Mesendoderm (in vitro differentiated cells): ENCODE measurements at places on chromosomes 1 and 21.

- no peaks in the 10 kb centered on the region for H3K4me1 ChIP-seq
- DNase-seq: no peak
- no peaks in the 10 kb centered on the region for H3K36me3 ChIP-seq
These were observed 522.7 kb downstream of the NUF2 start for GRCh38 chr1:163844459-163844858.

GRCh38 chr1:160711602-160712311 lies at the start of gene CD48:
Gene CD48 (minus strand): TSS chr1:160711822. CDS start chr1:160711763, 59 bp downstream.
- no peaks in the 10 kb centered on the region for H3K27me3 ChIP-seq
- no peak within 1 kb of the TSS for H3K27ac ChIP-seq
- no peak within 1 kb of the TSS for H3K4me3 ChIP-seq
- DNase-seq: no peak
- H3K36me3 ChIP-seq: no peaks in the 10 kb centered on the region
- no peaks in the 10 kb centered on the region for H3K4me1 ChIP-seq

DNA sequence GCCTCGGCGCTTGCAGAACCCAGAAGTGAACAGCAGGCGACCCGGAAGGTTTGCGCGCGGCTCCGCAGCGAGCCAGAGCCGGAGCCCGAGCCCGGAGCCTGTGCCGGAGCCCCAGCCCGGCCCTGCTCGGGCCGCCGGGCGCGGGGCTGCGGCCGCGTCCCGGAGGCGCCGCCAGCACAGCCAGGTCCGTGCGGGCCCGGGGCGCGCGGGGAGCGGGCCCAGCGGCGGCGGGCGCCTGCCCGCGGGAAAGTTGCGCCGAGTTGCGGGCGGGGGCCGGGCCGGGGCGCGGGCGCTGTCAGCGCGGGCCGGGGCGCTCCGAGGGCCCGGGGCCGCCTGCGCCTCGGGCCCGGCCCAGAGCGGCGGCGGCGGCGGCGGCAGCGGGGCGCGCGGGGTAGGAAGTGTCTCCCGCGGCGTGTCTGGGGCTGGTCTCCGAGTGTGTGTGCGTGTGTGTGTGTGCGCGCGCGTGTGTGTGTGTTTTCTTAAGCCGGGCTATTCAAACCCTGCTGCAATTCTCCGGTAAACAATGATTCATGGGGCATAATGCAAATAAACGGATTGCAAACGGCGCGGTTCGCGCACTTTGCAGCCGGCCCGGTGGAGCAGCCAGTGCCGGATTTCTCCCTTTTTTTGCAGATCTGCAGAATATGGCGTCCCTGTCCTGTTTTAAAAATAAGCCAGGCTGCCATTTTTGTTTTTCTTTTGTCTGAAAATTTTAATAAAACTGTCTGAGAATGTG lies at the start of gene ZNF362:
ZNF362 (plus strand) TSS at position 22 of the 736 bp plus-strand sequence. CDS start 14,083 bp downstream, outside the sequence.
- no peaks in the 10 kb centered on the region for H3K27me3 ChIP-seq
- peak within 1 kb of the TSS; percentile 75 for H3K27ac ChIP-seq
- H3K4me1 ChIP-seq: peaks cover 20% of the 10 kb centered on the region
- peak; percentile 78 for DNase-seq
- peak within 1 kb of the TSS; percentile 86 for H3K4me3 ChIP-seq
- H3K36me3 ChIP-seq: peaks cover 1% of the 10 kb centered on the region

GRCh38 chr21:31509194-31510017 lies 150.1 kb upstream of the SOD1 start:
- H3K27me3 ChIP-seq: no peaks in the 10 kb centered on the region
- peaks cover 13% of the 10 kb centered on the region for H3K4me1 ChIP-seq
- H3K27ac ChIP-seq: no peak overlapping the region
- no peaks in the 10 kb centered on the region for H3K36me3 ChIP-seq
- no peak overlapping the region for H3K4me3 ChIP-seq

DNA sequence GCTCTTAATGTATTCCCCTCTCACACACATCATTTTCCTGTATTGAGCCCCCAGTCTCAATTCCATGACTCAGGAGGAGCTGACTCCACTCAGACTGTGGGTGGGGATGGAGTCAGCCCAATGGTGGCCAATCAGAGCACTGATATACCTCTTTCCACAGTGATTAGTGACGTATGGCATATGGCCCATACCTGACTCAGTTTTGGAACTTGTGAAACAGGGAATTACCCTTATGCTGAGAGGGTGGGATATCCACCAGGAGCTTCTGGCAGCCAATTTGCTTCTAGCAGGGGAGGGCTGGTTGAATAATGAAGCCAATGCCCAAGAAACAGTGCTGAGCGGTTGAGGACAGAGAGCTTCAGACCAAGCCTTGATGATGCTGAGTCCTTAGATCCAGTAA lies 86.4 kb upstream of the SPATA6 start:
- H3K4me3 ChIP-seq: no peak overlapping the region
- no peaks in the 10 kb centered on the region for H3K36me3 ChIP-seq
- H3K4me1 ChIP-seq: no peaks in the 10 kb centered on the region
- DNase-seq: no peak

- H3K27me3 ChIP-seq: no peaks in the 10 kb centered on the region
- H3K27ac ChIP-seq: no peak overlapping the region
- H3K4me3 ChIP-seq: no peak overlapping the region
- DNase-seq: peak; percentile 4
- no peaks in the 10 kb centered on the region for H3K36me3 ChIP-seq
These were observed 75.9 kb upstream of the SAMD13 start for GRCh38 chr1:84225646-84226045.

GRCh38 chr1:54279457-54279856 lies 79.5 kb downstream of the MRPL37 start:
- H3K27ac ChIP-seq: no peak overlapping the region
- peaks cover 9% of the 10 kb centered on the region for H3K4me1 ChIP-seq
- DNase-seq: no peak
- H3K4me3 ChIP-seq: no peak overlapping the region

- no peaks in the 10 kb centered on the region for H3K36me3 ChIP-seq
- DNase-seq: no peak
- no peak overlapping the region for H3K27ac ChIP-seq
- no peak overlapping the region for H3K4me3 ChIP-seq
- peaks cover 2% of the 10 kb centered on the region for H3K4me1 ChIP-seq
- no peaks in the 10 kb centered on the region for H3K27me3 ChIP-seq
These were observed 99.8 kb downstream of the KAZN start for GRCh38 chr1:14698314-14698713.

GRCh38 chr1:34900775-34901502 lies 28.5 kb downstream of the DLGAP3 start:
- no peaks in the 10 kb centered on the region for H3K27me3 ChIP-seq
- H3K36me3 ChIP-seq: no peaks in the 10 kb centered on the region
- H3K27ac ChIP-seq: no peak overlapping the region
- H3K4me1 ChIP-seq: no peaks in the 10 kb centered on the region

DNA sequence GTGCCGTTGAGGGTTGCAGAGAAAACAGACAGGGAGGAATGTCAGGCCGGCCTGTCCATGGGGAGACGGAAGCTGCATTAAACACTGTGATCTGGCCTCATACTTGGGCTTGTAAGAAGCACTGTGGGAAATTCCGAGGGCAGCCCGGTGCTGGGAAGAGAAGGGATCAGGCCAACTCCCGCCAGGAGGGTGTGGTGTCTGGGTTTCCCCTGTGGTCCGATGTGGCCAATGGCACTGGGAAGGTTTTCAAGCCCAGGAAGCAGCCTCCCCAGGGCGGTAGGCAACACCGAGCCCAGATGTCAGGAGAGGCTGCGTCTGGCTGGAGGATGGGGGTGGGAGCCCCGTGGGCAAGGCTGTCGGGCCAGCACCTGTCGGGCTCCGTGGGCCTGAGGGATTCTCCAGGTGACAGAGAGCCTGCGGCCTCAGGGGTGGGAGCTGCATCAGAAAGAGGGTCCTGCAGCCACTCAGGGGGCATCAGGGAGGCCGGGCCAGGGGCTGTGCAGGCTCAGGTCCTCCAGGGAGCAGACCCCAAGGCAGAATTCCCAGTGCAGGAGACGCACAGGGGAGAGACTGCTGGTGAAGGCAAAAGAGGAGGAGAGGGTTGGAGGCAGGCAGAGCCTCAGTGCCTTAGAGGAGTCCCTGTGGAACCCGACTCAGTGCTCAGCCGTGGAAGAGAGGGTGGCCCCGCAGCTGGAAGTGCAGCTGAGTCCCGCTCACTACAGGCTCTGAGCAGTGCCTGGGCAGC lies 8.4 kb downstream of the UBASH3A start:
- H3K4me3 ChIP-seq: no peak overlapping the region
- H3K27ac ChIP-seq: no peak overlapping the region
- no peaks in the 10 kb centered on the region for H3K36me3 ChIP-seq
- DNase-seq: no peak
- H3K4me1 ChIP-seq: no peaks in the 10 kb centered on the region

- no peaks in the 10 kb centered on the region for H3K4me1 ChIP-seq
- no peaks in the 10 kb centered on the region for H3K36me3 ChIP-seq
- no peak overlapping the region for H3K4me3 ChIP-seq
- H3K27me3 ChIP-seq: no peaks in the 10 kb centered on the region
- peak; percentile 87 for DNase-seq
These were observed 51.8 kb upstream of the TARDBP start for GRCh38 chr1:10960411-10961299.

GRCh38 chr1:60872426-60873054 lies 209.8 kb upstream of the NFIA start:
- no peak for DNase-seq
- H3K36me3 ChIP-seq: no peaks in the 10 kb centered on the region
- H3K4me3 ChIP-seq: no peak overlapping the region
- H3K27ac ChIP-seq: no peak overlapping the region

- no peak overlapping the region for H3K4me3 ChIP-seq
- H3K27me3 ChIP-seq: no peaks in the 10 kb centered on the region
- H3K27ac ChIP-seq: no peak overlapping the region
- no peaks in the 10 kb centered on the region for H3K36me3 ChIP-seq
- DNase-seq: peak; percentile 53
These were observed 197.3 kb downstream of the RYR2 start for GRCh38 chr1:237239248-237239647.

DNA sequence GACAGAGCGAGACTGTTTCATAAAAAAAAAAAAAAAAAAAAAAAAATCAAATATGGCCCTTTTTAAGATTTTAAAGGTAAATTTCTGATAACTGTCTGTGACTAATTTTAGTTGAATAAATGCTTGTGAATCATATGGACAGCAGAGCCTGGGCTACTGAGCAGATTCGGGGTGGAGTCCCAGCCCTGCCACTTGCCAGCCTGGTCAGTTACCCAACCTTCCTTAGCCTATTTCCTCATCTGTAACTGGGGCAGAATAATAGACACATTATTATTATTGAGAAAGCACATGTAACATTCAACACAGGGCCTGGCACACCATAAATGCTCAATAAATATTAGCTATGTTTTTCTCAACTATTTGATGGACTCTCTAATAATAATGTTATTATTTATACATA lies 11.2 kb upstream of the H3-3A start:
- H3K4me3 ChIP-seq: no peak overlapping the region
- H3K4me1 ChIP-seq: peaks cover 4% of the 10 kb centered on the region
- H3K36me3 ChIP-seq: no peaks in the 10 kb centered on the region
- no peak overlapping the region for H3K27ac ChIP-seq

- no peak for DNase-seq
- H3K4me3 ChIP-seq: no peak overlapping the region
- H3K36me3 ChIP-seq: no peaks in the 10 kb centered on the region
- H3K4me1 ChIP-seq: no peaks in the 10 kb centered on the region
- H3K27ac ChIP-seq: no peak overlapping the region
- H3K27me3 ChIP-seq: no peaks in the 10 kb centered on the region
These were observed 203.0 kb downstream of the GRIK3 start for GRCh38 chr1:36831186-36831810.

GRCh38 chr1:21956720-21957552 lies 19.8 kb upstream of the HSPG2 start:
- H3K4me1 ChIP-seq: peaks cover 10% of the 10 kb centered on the region
- no peak overlapping the region for H3K4me3 ChIP-seq
- DNase-seq: no peak

DNA sequence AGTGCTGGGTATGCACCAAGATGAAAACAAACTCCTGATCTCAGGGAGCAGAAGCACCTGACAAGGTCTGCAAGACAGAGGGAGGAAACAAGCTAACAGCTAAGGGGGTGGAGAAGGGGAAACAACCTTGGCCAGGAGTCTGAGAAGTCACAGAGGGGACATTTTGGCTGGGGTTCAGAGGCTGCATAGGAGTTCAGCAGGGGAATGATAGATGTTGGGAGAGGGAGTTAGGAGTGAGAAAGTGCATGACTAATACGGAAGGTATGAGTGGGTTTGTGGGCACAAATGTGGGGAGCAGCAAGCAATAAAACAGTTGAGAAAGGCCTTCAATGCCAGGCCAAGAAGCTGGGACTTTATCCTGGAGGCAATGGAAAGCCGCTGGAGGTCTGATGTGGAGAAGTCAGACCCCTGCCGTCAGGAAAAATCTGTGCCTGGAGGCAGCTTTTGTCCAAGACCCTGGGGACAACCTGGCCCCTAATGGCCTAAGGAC lies 16.4 kb downstream of the EPHA2 start:
- DNase-seq: peak; percentile 53
- H3K27me3 ChIP-seq: no peaks in the 10 kb centered on the region
- no peak overlapping the region for H3K4me3 ChIP-seq
- H3K36me3 ChIP-seq: peaks cover 48% of the 10 kb centered on the region

GRCh38 chr21:17231124-17231523 lies 281.7 kb upstream of the CXADR start:
- H3K36me3 ChIP-seq: no peaks in the 10 kb centered on the region
- H3K4me1 ChIP-seq: no peaks in the 10 kb centered on the region
- no peak for DNase-seq
- H3K27me3 ChIP-seq: no peaks in the 10 kb centered on the region
- H3K27ac ChIP-seq: no peak overlapping the region

GRCh38 chr1:38527373-38527966 lies 332.1 kb downstream of the RRAGC start:
- no peak overlapping the region for H3K27ac ChIP-seq
- no peaks in the 10 kb centered on the region for H3K36me3 ChIP-seq
- no peaks in the 10 kb centered on the region for H3K4me1 ChIP-seq
- no peak overlapping the region for H3K4me3 ChIP-seq
- H3K27me3 ChIP-seq: no peaks in the 10 kb centered on the region
- peak; percentile 62 for DNase-seq

- H3K27me3 ChIP-seq: no peaks in the 10 kb centered on the region
- H3K4me1 ChIP-seq: peaks cover 10% of the 10 kb centered on the region
- no peak overlapping the region for H3K4me3 ChIP-seq
- H3K27ac ChIP-seq: no peak overlapping the region
- DNase-seq: peak; percentile 84
- H3K36me3 ChIP-seq: no peaks in the 10 kb centered on the region
These were observed 273.8 kb downstream of the KCNJ6 start for GRCh38 chr21:37642493-37642892.

DNA sequence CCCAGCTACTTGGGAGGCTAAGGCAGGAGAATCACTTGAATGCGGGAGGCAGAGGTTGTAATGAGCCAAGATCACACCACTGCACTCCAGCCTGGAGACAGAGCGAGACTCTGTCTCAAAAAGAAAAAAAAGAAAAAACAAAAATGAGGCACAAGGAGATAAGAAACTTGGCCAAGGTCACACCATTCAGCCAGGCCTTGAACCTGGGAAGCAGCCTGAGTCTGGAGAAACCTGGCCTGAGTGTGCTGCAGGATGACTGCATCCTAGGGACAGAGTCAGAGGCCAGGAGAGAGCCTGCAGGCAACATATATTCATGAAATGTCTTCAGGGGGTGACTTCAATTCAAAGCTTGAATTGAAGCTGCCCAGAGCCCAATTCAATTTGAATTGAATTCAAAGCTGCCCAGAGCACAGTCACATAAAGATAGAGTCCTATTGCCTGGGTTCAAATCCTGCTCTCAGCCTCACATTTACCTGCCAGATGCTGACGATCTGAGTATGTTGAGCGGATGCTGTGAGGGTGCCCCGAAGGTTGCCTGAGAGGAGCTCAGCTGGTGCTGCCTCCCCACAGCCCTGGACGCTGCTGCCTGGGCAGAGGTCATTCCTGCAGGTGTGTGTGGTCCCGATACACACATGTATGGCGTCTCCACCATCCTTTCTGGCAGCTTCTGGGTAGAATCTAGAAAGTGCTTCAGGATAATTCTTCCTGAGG lies 307.7 kb downstream of the AJAP1 start:
- H3K4me1 ChIP-seq: no peaks in the 10 kb centered on the region
- H3K27me3 ChIP-seq: no peaks in the 10 kb centered on the region
- no peak for DNase-seq
- no peak overlapping the region for H3K4me3 ChIP-seq
- H3K36me3 ChIP-seq: no peaks in the 10 kb centered on the region
- no peak overlapping the region for H3K27ac ChIP-seq
